ENCODE measurements at places on chromosomes 5 and 9. TPM values are rescaled to one million over a fixed set of nuclear protein-coding genes. Genes with fewer than 3 reads are reported as not detected.

CARTPT gene
- total RNA-seq = not detected

DNA sequence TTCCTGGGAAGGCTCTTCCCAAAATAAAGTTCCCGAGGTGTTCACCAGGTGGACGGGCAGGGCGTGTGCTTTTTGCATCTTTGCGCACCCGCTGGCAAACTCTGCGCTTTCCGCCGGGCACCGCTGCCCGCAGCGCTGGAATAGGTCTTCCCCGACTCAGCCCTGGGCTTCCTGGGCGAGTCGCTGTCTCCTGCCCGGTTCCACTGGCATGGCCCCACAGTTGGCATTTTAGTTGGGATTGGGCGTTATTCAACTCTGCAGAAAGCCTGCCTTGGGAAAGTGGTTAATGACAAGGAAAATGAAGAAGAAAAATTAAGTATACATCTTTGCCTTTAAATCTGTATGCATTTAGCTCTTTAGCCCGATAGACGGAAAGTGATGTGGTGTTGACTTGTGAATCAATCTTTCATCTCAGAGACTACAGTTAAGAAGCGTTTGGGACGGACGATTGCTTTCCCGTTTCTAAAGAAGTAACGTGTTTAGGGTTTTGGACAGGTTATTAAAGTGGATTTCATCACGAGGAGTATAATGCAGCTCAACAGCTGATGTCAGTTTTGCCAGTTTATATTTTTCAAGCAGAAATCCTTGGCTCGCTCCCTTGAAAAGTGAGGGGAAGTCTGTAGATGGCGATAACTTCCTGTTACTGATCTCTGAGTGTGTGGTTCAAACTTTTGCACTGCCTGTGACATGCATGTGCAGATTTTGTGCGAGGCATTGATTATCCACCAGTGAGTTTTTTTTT lies 946 bp downstream of the ADCY2 start:
- no peak overlapping the region for H3K27ac ChIP-seq
- no peak for DNase-seq
- no peaks in the 10 kb centered on the region for H3K36me3 ChIP-seq
- H3K27me3 ChIP-seq = peaks cover 40% of the 10 kb centered on the region
- H3K4me3 ChIP-seq = peak overlapping the region; percentile 49

FBP2 gene
- total RNA-seq = not detected

FAM153A gene
- 6.9 TPM for total RNA-seq

Measured in activated T-cell treated with anti-CD3 and anti-CD28 coated beads, Interleukin-2, amount 50 U/mL, for 72 hours (primary cell).